Activated naive CD4-positive, alpha-beta T cell (primary cell): ENCODE measurements at places on chromosomes 7 and 10.

DNA sequence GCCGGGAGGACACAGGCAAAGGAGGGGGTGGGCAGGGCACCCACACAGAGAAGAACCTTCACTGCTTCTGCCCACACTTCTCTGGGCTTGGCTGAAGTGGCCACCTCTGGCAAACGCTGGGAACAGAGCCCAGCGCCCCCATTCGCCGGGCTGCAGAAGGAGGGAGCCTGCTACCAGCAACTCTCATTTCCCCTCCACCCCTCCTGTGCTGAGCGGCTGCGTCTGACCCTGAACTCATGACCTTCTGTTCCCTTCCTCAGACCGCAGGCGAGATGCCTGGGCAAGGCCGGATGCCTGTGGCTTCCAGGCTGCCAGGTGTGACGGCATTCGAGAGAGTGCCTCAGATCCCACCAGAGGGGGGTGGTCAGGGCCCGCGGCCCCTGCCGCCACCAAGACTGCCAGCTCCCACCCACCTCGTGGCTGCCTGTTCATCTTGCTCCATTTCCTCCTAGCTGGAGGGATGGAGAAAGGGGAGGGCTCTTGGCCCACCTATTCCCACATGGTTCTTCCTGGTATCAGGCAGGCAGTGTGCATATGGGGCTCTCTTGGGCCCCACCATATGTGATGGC, 19.8 kb downstream of the DNAJB12 start:
- DNase-seq = peak; percentile 51

- DNase-seq = no peak
Measured at GRCh38 chr10:112904000-112904399, 46.0 kb upstream of the TCF7L2 start.

- DNase-seq = no peak
Measured at GRCh38 chr10:121813211-121813815, 114.5 kb downstream of the ATE1 start.

DNA sequence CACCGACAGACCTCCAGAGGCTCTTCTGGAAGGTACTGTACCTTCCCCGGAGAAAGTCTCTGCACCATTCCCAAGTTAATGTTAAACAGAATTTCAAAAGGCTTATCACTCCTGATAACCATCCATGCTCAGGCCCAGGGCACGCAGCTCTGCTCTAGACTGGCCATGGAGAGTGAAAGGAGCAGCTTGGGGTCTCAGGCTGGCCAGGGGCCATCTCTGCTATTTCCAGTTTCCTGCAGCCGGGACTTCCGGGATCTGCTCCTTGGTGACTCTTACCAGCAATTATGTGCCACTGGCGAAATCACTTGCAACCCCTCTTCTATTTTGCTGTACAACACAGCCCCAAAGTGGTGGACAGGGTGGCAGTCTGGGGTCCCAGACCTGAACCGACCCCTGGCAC, 6.0 kb downstream of the CLDN15 start:
- DNase-seq = no peak

DNA sequence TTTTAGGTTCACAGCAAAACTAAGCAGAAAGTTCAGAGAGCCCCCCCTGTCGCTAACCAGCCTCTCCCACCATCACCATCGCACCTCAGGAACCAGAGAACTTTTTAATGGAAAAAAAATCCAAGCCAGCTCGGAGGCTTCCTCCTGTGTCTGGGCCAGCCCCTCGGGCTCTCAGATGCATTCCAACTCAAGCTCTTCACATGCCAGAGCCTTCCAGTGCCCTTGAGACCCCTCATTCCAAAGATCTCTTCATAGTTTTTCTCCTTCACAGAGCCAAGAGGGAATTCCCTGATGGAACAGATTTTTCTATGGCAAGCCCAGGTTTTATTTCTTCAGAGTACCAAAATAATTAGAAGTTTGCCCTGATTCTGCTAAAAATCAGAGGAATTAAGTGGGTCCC, 153.4 kb upstream of the LANCL2 start:
- DNase-seq = no peak

- DNase-seq = no peak
Measured at GRCh38 chr10:26946102-26946811, 85.5 kb upstream of the ABI1 start.

DNA sequence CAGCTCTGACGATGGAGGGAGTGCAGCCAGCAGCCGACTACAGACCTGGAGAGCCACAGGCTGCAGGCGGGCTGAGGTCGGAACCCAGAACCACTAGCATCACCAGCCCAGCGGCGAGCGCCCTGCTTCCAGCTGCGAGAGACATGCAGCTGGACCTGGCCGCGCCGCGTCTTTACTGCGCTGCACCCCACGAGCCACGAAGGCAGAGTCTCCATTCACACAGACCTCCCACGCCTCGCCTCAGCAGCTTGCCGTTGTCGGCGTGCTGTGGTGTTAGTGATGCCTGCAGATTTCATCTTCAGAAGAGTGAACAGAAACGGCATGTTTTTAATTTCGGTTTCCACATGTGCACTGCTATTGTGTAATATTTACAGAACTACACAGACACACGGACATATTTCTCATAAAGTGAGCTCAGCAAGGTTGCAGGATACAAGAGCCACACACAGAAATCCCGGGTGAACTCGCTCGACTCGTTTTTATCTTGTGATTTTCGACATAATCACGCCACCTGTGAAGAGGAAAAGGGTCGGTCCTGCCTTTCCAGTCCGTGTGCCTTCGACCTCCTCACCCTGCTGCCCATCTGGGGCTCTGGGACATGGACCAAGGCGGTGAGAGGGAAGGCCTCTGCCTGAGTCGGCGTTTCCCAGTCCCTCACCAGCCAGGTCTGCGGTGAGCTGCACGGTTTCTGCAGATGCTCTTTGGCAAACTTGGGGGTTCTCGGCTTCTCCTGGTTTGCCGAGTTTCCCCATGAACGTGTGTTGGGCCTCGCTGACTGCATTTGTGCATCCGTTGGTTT, 252.2 kb downstream of the ELFN1 start:
- DNase-seq = peak; percentile 48

DNA sequence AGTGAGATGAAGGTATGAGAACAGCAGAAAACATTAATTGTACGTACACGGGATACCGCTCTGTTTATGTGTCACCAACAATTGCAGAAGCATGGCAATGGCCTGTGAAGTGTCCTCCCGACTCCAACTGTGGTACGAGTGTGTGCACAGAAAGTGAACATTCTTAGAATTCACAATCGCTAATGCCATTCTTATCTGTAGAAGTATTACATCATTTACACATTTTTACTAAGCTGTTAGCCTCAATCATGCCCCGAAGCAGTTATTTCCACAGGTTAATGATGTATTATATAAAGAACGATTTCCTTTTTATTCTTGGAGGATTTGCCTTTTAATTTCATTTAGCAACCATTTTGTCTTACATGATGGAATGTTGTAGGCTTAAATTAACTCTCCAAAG, 103.4 kb downstream of the EVX1 start:
- DNase-seq = no peak

GRCh38 chr10:30502266-30503060, 68.5 kb downstream of the MAP3K8 start:
- DNase-seq = peak; percentile 5

DNA sequence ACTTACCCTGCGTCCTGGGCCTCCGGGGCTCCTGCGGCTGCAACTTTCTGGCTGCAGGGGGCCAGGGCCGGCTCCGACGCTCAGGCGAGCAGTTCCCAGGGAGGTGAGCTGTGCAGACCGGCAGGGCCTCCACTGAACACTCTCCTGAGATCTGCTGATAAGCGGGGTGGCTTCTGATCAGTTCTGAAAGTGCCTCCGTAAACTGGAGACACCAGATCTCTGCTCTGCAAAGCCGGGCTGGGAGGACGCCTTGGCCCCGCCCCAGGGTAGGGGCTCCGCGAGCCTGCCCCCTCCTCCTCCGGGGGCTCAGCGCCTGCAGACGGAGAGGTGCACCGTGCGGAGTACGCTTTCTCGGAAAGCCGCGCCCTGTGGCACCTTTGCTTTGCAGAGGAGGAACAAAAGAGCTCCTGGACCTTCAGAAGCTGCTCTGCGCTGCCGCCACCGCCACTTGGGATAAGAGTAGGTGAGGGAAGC, 141.3 kb upstream of the VKORC1L1 start:
- DNase-seq = no peak

- DNase-seq = no peak
Measured at GRCh38 chr10:4174197-4174596, 389.2 kb upstream of the KLF6 start.

- DNase-seq = no peak
Measured at GRCh38 chr7:128352153-128352537, 8.4 kb upstream of the RBM28 start.

DNA sequence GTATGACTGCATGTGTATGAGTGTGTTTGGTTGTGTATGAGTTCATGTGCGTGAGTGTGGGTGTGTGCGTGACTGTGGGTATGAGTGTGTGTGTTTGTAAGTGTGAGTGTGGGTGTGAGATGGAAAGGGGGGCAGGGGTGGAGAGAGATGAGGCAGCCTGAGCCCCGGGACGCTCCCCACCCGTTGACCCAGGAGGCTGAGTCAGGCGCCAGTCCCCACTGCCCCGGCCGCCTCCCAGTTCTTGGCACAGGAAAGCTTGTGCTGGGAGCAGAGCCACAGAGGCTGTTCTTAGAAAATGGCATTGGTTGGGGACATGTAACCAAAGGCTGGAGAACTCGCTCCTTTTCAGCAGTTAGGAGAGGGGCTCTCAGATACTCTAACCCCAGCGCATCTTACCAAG, 27.8 kb upstream of the NUB1 start:
- DNase-seq = no peak

DNA sequence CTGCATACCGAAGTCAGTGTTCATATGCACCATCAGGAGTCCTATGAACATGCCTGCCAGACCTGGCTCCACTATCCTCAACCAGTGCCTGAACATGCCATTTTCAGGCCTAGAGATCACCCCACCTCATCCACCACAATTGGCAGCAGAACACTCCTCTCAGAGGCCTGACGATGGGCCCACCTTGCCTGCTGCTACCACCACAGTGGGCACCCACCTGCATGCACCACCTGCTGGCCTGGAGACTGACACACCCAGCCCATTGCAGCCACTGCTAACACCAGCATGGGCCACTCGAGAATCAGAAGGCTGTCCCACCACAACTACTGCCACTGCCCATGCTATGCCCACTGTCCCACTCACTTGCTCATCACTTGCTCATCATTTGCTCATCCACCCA, 130.7 kb upstream of the FAM13C start:
- no peak for DNase-seq

DNA sequence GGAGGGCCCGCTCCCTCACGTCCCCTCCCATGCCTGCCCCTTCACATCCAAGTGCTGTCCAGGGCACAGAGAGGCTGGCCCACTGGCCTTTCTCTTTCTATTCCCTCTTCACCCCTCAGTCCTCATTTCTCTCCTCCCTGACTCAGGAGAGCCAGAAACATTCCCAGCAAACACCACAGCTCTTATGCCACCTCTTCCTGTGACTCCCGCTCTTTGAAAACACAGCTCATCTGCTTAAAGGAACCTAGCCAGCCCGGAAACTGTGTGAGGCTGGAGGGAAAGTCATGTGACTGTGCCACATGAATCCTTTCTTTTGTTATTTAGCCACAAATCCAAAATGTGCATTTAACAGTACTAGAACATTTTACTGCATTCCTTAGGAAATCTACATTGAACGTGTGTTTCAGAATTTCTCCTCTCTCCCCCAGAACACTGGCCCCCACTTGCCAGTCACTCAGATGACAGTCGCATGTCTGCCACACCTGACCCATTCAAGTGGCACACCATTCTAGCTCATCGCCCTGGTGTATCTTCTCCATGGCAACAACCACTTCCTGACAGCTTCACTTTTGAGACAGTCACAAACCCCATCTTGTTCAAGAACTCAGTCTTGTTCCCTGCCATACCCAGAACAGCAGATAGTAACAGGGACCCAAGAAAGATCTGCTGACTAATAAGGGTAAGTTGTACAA, 42.8 kb downstream of the GRB10 start:
- no peak for DNase-seq

DNA sequence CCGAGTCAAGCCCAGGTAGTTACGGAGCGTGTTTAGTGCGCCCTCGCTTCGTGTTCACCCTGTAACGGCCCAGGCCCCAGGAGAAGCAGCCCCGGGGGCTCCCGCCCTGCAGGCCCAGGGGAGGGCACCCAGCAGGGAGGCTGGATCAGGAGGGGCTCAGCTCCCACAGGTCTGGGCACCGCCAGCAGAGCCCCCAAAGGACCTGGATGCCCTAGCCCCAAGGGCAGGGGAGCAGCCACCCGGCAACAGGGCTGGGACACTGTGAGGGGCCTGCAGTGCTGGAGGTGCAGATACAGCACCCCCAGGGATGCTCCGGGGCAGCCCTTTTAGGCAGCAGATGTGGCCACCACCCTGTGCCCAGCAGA, 35.2 kb downstream of the PWWP2B start:
- no peak for DNase-seq

DNA sequence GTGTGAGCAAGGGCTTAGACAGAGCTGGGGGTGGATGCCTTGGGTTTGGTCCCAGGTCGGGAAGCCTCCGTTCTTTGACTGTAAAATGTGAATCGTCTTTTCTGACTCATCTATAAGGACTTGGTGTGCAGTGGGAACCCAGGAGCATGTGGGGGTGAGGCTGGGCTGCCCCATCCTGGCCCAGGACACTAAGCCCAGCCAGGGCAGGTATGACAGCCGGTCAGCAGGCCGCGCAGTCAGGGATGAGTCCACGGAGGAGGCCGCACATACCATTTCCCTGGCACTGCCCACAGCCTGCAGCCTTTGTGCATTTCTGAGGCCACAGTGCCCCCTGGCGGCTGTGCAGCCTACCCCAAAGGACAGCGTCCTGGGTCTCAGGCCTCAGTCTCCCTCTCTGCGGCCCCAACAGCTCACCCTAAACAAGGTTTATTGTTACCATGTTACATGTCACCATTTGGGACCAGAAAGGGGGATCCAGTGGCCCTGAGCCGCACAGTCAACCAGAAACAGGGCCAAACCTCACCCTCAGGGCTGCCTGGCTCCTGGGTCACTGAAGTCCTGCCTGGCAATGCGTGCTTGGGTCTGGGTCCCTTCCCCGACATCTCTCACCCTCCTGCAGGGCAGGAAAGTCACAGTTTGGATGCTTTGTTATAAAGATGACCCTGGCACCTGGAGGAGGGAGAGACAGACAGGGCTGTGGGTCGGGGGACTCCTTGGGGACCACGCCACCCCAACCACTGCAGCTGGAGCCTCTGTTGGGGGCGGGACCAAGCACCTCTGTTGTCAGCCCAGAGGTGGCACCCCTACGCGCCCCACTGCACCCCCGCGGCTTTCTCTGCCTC, 14.4 kb upstream of the SH2B2 start:
- DNase-seq = peak; percentile 77
